ENCODE measurements at places on chromosomes 7 and 10.

GRCh38 chr10:87842220-87842641 lies 21.1 kb downstream of the KLLN start:
- no peak for DNase-seq

DNA sequence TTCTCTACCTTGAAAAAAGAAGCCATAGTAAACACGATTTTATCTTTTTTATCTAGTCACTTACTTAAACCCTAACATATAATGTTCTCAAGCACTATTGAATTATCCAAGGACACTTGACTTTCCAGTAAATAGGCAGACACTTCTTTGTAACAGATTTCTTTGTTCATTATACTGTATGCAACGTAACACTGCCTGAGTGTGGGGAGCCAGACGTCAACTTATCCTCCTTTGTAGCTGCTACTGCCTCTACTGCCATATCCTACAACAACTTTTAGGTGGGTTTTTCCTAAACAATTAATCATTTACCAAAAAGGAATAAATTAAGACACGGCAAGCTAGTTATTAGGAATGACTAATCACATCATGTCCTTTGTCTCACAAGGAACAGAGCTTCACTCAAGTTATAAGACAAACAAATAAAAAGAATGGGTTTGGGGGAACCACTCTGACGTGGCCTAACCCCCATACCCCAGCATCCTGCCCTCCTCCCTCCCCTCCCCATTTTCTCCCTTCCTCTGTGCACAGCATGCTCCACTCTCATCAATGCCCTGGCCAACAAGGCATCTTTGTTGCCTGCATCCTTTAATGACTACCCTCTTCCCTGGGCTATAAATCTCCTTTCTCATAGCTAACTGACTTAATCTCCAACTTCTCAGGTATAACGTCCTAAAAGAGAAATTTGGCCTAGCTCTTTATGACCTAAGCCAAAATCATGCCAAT lies 43.3 kb downstream of the DOCK4 start:
- DNase-seq, result no peak

DNA sequence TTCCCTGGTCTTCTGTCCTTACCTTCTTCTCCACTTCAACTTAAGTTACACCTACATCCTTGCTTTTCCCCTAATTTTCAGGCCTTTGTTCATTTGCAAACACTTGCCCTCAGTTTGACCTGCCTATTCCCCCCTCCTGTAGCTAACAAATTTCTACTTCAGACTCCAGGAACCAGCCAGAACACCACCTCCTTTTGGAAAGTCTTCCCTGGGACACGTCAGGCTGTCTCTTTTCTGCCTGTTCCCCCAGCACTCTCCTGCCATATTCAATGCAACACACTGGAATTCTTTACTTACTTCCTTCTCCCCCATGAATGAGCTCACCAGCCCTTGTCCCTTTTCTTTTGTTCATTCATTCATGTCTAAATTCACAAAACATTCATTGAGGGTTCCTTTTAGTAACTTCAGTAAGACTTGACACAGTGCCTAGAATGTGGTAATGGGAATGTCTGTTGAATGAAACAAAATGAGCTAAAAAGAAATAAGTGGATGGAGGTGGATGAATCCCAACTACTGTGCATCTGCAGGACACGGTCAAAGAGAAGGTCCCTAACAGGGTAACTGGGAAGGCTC lies 478.0 kb downstream of the KCNMA1 start:
- DNase-seq, result no peak

GRCh38 chr7:24502135-24502488 lies 71.1 kb upstream of the PALS2 start:
- no peak for DNase-seq

DNA sequence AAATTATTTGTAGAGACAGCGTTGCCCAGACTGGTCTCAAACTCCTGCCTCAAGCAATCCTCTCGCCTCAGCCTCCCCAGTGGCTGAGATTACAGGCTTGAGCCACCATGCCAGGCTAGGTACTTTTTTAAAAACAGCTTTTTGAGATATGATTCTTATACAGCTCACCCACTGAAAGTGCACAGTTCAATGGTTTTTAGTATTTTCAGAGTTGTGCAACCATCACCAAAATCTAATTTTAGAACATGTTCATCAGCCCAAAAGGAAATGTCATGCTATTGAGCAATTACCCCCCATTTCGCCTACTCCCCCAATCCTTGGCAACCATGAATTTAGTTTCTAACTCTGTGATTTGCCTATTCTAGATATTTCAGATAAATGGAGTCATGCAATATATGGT lies 73.7 kb downstream of the EVX1 start:
- no peak for DNase-seq

DNA sequence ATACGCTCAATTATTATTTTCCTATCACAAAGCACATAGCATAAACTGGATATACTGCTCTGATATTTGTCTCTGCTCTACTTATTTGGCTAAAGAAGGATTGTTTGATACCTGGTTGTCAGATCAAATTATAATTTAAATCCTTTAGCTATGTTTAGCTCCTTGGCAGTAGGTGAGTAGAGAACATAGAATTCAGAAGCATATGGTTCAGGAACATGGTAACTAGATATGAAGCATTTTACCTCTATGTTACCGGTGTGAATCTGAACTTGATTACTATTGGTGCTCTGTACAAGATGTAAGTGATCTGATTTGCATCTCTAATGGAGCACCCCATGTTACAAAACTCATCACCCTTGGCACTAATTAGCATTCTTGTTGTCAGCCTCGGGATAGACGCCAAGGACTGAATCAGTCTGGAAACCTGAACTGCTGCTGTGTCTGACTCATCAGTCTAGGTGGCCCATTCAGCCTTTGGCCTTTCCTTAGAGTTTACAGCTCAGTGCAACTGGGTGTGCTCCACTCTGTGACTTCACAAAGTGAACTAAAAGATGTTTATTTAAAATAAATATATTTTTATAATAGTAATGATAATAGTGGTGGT lies 12.3 kb upstream of the MYPN start:
- DNase-seq, result no peak

DNA sequence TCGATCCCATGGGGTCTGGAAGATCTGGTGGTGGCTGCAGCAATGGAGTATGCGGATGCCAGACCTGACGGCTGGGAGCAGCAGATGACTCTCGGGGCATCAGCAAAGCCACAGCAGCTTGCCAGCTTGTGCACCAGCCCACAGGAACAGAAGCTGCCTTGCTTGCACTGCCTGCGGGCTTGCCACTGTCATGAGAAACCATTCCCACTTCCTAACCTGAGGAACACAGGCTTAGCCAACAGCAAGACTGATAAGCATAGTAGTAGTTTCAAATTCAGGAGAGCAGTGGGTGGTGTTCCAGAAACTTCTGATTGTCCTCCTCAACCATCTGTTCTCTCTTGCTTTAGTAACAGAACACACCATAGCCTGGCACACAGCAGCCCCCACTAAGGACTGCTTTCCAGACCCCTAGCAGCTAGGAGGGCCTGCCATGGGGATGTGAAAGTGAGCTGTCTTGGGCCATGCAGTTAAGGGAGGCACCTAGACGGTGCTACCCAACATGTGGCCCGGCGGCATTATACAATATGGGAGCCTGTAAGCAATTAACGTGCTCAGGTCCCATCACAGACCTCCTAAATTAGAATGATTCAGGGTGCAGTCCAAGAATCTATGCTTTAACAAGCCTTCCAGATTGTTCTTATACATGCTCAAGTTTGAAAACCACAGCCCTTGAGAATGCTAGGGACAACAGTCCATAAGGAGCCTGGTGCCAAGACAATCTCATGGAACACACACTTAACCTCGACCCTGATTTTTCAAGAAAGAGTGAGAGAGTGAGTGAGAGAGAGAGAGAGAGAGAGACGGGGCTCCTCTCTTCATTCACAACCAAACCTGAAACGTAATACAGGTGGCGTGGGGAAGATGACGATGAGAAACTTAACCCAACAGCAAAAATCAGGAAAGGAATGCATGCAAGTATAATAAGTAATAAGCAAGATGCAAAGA lies 7.1 kb downstream of the ANXA11 start:
- DNase-seq, result no peak

GRCh38 chr7:159212226-159212625 lies 67.6 kb upstream of the VIPR2 start:
- no peak for DNase-seq

GRCh38 chr7:90503367-90503766 lies 33.9 kb downstream of the PTTG1IP2 start:
- no peak for DNase-seq

- no peak for DNase-seq
These were observed 6.9 kb downstream of the MYOZ1 start for GRCh38 chr10:73634421-73634820.

DNA sequence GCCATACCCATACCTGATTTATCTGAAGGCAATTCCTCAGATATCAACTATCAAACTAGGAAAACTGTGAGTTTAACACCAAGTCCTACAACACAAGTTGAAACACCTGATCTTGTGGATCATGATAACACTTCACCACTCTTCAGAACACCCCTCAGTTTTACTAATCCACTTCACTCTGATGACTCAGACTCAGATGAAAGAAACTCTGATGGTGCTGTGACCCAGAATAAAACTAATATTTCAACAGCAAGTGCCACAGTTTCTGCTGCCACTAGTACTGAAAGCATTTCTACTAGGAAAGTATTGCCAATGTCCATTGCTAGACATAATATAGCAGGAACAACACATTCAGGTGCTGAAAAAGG lies 69.0 kb upstream of the RSBN1L start:
- no peak for DNase-seq

DNA sequence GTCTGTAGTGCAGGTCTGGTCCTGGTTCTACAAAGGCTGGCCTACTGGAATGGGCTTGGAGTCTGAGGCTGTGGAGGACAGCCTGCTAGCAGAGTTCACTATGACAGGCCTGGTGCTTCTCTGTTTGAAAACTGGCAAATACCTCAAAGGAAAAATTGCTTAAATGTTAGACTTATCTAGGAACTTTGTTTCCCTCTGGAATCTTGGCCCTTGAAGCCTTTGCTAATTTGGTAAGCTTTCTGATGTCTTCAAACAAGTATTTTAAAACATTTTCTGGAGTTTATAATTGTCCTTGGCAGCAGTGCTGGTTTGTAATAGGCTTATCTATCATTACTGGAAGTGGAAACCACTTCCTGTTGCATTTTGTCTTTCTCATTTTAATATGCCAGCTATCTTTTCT lies 139.7 kb downstream of the TMEM26 start:
- no peak for DNase-seq

- no peak for DNase-seq
These were observed 34.4 kb upstream of the OTUD1 start for GRCh38 chr10:23404461-23404980.

- DNase-seq, result no peak
These were observed 209.9 kb upstream of the TBX20 start for GRCh38 chr7:35463751-35464150.

DNA sequence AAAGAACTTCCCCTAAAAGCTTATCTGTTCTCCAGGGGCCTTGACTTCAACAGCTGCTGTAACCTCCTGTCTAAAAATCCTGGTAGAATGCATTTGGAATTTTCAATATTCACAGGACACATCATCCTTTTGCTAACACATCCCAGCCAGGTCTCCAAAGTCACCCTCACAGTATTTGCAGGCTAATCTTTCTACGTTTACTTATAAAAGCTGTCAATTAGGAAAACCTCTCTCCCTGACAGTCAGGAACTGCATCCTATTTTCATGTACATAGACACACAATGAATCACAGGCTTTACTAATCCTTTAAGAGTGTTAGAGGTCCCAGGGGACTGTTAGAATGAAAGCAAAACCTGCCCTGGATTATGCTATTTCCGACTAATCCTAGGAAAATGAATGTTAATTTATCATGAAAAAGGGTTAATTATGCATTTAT lies 102.2 kb downstream of the GFRA1 start:
- no peak for DNase-seq

Measured in CD4-positive, alpha-beta T cell treated with Interleukin-10 for 1 hour (primary cell).